ENCODE measurements at places on chromosomes 7 and 10. TPM values are rescaled to one million over a fixed set of nuclear protein-coding genes. Genes with fewer than 3 reads are reported as not detected.

DNA sequence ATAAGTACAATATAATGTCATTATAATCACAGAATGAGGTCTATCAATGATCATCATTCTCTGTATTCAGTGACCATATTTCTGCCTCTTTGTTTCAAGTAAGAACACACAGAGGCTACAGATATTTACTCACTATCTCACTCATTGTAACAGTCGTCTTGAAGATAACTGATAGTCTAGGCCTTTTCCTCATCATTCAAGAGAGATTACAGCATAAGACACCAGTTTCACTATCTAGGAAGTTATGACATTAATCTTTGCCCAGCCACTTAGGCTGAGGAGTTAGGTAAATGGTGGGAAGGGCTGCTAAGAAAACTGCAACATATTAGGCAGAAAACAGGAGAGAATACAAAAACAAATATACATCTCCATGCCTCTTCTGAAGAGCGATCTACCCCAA, 125.3 kb downstream of the CHCHD3 start:
- DNase-seq = no peak

DNA sequence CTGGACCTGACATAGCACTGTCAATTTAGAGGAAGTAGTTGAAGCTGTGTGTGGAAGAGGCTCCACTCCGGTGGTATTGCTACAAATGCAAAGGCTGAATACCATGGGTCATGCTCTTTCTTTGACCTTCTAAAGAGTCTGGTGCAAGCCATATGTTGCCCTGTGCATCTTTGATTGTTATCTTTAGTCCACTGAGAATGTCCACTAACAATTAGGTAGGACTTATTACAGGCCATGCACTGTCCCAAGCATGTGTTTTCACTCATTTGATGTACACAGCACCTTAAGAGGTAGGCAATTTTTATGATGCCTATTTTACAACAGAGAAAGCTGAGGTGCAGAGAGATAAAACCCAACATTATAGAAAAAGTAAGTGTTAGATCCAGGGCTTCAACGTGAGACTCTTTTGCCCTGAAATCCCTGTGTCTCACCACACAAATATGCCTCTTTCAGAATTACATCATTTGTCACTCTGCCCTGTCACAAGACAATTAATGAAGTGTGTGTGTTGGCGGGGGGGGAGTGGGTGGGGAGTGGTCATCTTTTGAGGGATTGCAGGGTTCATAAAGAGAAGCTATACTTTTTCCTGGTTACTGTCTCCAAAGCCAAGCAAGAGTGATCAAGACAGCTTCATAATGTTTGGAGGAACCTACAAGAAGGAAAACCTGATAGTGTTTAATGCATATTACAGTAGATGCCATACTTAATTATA, 637.6 kb upstream of the IGFBP3 start:
- DNase-seq = no peak

DNA sequence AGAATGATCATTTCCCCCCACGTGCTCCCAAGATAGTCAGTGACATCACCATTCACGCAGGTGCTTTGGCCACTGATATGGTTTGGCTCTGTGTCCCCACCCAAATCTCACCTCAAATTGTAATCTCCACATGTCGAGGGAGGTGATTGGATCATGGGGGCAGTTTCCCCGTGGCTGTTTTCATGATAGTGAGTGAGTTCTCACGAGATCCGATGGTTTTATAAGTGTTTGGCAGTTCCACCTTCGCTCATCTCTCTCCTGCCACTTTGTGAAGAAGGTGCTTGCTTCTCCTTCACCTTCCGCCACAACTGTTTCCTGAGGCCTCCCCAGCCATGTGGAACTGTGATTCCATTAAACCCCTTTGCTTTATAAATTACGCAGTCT, 205.4 kb upstream of the SH2B2 start:
- no peak for DNase-seq

DNA sequence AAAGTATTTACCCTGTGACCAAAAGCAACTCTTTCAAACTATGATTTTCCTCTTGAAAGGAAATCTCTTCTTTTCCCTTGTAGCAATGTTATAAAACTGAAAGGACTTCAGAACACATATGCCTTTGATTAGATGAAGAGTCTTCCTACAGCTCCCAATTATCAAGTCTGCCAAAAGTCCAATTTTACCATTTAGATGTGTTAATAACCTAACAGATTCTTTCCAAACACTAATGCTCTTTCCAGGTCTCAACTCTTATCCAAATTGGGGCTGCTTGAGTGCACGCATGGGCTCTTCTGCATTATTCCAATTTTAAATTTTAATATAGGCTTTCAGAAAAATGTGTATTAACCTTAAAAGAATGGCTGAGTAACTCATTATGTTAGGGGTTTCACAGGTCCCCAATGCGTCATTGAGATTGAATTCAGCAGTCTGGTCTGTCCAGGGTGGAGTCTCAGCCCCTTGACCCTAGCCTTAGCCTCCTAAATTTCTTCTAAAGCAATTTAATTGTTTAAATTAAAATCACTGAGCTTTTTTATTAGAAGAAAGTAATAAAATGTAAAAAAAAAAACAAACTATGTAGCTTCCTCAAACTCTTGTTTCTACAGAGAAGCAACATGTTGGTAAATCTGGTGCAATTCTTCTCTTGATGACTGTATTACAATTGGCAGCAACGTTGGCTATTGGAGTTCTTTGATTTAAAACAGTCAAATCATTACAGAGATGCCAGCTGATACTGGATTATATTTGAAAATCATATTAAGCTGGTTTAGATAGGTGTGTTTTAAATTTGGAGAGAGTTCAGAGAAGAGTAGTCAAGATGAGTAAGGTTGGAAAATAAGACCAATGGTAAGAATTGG, 170.4 kb downstream of the DKK1 start:
- DNase-seq = no peak

FAM53B gene
- 35.1 TPM for total RNA-seq

GRCh38 chr7:47438411-47439029, 143.4 kb downstream of the TNS3 start:
- DNase-seq = no peak

- DNase-seq = no peak
Measured at GRCh38 chr7:140069298-140069949, 6.7 kb upstream of the PARP12 start.

PPP1R17 gene
- total RNA-seq = 2.7 TPM

- DNase-seq = no peak
Measured at GRCh38 chr10:71439670-71440425, 43.1 kb downstream of the CDH23 start.

- DNase-seq = no peak
Measured at GRCh38 chr7:150993511-150993910, 2.7 kb downstream of the NOS3 start.

DNA sequence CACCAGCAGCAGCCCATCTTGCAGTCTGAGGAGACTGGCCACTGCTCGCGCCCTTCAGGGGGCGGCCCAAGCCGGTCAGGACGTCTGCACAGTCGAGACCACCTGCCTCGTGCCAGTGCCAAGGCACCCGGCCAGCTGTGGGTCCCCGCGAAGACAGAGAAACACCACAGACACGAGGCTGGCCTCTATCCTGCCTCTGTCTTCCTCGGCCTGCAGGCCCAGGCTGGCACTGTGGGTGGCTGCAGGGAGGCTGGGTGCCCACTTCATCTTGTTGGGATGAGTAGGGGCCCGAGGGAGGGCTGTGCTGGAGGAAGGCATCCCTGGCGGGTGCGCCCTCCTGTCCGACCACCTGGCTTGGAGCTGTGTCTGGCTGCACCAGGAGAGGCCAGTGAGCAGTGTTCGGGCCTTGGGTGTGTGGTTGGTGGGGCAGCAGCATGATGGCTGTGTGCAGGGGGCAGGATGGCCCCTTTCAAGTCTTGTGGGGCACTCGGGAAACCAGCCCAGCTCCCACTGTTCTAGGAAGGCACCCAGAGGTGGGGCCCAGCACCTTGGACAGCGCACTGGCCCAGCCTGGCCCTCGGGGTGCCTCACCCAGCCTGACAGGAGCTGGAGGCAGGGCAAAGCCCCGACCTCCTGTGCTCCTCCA, 7.3 kb downstream of the DPYSL4 start:
- DNase-seq = no peak

GIMAP2 gene
- total RNA-seq = 4.4 TPM

DNA sequence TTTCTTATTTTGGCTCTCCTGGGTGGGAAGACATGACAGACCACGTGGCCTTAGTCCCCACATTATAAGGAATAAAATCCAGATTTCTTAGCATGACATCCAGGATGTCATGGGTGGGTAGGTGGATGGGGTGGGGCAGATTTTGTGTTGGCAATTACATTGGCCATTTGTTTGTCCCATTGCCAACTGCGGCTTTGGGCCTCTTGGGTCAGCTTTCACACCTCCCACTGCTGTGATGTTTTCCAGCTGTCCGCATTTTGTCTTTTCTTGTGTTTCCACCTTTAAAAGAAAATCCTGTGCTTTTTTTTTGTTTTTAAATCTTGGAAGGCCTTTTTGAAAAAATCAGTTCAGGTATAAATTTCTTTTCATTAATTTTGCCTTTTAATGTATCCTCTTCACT, 237.0 kb downstream of the SDK1 start:
- DNase-seq = no peak

VKORC1L1 gene
- total RNA-seq = 31.7 TPM

TMEM236 gene
- 0.16 TPM for total RNA-seq

GRCh38 chr7:29139191-29139590, 7.1 kb downstream of the CPVL start:
- DNase-seq = no peak

- no peak for DNase-seq
Measured at GRCh38 chr7:2106924-2107323, 125.8 kb downstream of the MAD1L1 start.

GRCh38 chr10:132138596-132138995, 48.2 kb upstream of the DPYSL4 start:
- no peak for DNase-seq

DNA sequence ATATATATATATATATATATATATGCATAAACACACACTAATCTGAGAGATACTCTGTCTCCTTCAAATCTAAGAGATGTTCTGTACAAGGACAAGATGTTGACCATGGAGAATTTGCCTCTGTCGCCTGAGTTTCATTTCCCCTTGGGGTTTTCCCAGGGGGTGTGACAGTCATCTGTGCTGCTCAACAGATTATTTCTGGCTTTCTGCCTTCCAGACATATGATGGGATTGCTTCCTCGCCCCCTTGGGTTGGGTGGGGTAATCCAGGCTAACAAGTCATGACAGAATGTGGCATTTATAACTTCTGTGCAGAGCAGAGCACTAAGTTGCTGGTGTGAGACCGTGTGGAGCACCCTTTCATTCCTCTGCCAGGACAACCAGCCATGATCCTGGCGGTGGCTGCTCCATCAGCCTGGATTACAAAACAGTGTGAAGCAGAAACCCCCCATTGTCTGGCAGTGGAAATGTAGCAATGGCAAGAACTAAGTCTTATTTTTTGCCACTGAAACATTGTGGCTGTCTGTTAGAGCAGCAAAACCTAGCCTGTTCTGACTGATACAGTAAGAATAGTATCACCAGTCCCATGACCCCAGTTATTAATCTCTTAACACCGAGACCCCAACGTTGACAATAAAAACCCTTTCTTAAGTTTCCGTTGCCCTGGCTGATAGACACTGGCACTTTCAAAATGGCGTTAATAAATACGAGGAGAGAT, 13.7 kb upstream of the USP6NL start:
- no peak for DNase-seq

- DNase-seq = no peak
Measured at GRCh38 chr10:133488354-133488753, 34.6 kb downstream of the SCART1 start.

NPY4R gene
- total RNA-seq = not detected

- no peak for DNase-seq
Measured at GRCh38 chr7:130279286-130279685, 12.6 kb downstream of the CPA2 start.

- no peak for DNase-seq
Measured at GRCh38 chr7:136303162-136303561, 326.0 kb upstream of the MTPN start.

FBXL13 gene
- 5.0 TPM for total RNA-seq

DNA sequence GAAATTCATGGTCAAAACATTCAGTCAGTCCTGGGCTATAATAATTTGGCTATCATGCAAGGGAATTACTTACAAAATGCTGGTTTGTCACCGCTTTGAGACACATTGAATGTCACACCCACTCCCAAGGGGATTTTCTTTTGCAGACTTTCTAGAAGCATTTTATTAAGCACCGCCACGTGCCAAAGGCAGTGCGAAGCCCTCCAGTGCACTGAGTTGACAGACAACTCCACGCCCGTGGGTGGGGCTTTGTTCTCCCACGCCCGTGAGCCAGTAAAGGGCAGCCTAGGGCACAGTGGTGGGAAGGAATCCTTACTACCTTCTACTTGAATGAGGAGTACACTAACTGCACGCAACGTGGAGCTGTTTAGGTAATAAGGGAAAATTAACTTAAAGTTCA, 515.8 kb downstream of the KCNMA1 start:
- DNase-seq = no peak

SLC26A5 gene
- total RNA-seq = not detected

SNX8 gene
- 13.4 TPM for total RNA-seq

DNA sequence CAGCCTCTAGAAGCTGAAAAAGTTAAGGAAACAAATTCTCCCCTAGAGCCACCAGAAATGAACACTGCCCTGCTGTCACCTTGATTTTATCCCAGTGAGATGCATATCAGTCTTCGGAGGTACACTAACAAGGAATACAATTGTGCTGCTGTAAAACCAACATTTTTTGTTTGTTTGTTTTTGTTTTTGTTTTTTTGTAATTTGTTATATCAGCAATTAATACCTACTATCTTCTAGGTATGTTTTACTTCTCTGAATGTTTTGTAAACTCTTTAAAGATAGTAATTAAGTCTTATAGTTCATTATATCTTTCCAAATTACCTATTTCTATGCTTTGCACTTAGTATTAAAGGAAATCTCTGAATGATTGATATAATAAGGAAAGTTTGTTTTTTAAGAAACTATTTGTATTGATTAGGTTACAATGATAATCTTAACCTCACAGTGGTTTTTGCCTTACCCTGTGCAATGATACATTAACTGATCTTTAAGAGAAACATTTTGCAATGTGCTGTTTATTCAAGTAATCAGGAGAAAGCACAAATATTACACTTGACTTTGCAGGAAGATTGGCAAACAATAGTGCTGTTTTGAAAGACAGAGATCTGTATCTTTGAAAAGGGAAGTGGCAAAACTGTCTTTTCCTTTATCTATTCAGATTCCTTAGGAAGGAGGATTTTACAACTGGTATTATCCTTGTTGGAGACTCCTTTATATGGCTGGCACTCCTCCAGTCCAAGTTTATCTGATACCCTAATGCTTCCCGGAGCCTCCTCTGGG, 11.3 kb upstream of the HGF start:
- no peak for DNase-seq

GRCh38 chr10:369221-369683, 234.0 kb downstream of the ZMYND11 start:
- DNase-seq = no peak

- no peak for DNase-seq
Measured at GRCh38 chr7:101960985-101961708, 143.7 kb downstream of the CUX1 start.

- no peak for DNase-seq
Measured at GRCh38 chr10:101558671-101559595, 29.1 kb downstream of the POLL start.

All from occipital lobe (tissue), 3 donors.